ENCODE measurements at places on chromosomes 5 and 9. TPM values are rescaled to one million over a fixed set of nuclear protein-coding genes. Genes with fewer than 3 reads are reported as not detected.

IL5 gene
- not detected for total RNA-seq

DNA sequence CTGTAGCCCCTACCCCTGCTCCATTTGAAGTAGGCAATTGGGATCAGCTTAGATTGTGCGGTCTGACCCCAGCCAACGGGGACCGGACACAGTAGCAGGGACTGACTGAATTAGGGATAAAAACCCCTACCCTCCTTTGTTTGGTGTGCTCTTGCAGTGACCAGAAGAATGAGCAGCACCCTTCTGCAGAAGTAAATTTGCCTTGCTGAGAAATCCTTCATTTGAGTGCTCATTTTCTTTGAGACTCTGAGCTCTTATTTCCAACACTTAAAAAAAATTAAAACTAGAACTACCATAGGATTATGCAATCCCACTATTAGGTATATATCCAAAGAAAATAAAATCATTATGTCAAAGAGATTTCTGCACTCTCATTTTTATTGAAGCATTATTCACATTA lies 560.0 kb downstream of the CDH12 start:
- H3K36me3 ChIP-seq = no peaks in the 10 kb centered on the region
- no peaks in the 10 kb centered on the region for H3K4me1 ChIP-seq
- no peak for DNase-seq
- H3K4me3 ChIP-seq = no peak overlapping the region

GRCh38 chr9:127801955-127802575 lies 617 bp upstream of the FPGS start:
- peaks cover 10% of the 10 kb centered on the region for H3K36me3 ChIP-seq
- no peak for DNase-seq
- H3K4me3 ChIP-seq = peak overlapping the region; percentile 79
- H3K27me3 ChIP-seq = no peaks in the 10 kb centered on the region

GRCh38 chr9:13778631-13779030 lies 499.1 kb upstream of the MPDZ start:
- no peaks in the 10 kb centered on the region for H3K27me3 ChIP-seq
- no peak overlapping the region for H3K4me3 ChIP-seq
- H3K36me3 ChIP-seq = no peaks in the 10 kb centered on the region
- no peak for DNase-seq
- no peaks in the 10 kb centered on the region for H3K4me1 ChIP-seq

- H3K36me3 ChIP-seq = no peaks in the 10 kb centered on the region
- H3K4me3 ChIP-seq = no peak overlapping the region
- peaks cover 18% of the 10 kb centered on the region for H3K4me1 ChIP-seq
- DNase-seq = no peak
These were observed 1.1 kb downstream of the ALDH1A1 start for GRCh38 chr9:72951520-72952380.

NEUROG1 gene
- total RNA-seq = not detected

DNA sequence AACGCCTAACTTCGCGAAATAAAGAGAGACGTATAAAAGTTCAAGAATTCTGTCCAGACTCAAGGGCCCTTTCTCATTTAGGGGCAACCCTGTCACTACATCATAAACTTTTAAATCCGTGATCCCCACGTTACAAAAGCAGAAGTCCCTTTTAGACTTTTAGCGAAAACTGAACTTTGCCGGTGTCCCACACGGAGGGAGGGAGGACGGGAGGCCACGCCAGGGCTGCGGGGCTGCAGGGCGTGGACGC lies 515 bp upstream of the F2R start:
- no peaks in the 10 kb centered on the region for H3K4me1 ChIP-seq
- peaks cover 27% of the 10 kb centered on the region for H3K27me3 ChIP-seq
- H3K27ac ChIP-seq = no peak overlapping the region
- DNase-seq = no peak
- peak overlapping the region; percentile 77 for H3K4me3 ChIP-seq
- no peaks in the 10 kb centered on the region for H3K36me3 ChIP-seq

All from endodermal cell (in vitro differentiated cells).